Stimulated activated CD8-positive, alpha-beta memory T cell treated with anti-CD3 and anti-CD28 coated beads, Interleukin-15, amount 100 ng/mL, for 4 hours (primary cell): ENCODE measurements at places on chromosomes 4 and X.

GRCh38 chr4:143554728-143555597 is 41.5 kb downstream of the SMARCA5 start:
- DNase-seq, result no peak

GRCh38 chrX:18354369-18355223 is at the start of gene SCML2:
Gene SCML2 (minus strand): TSS chrX:18354688. CDS start chrX:18334071, 20,617 bp downstream.
- DNase-seq, result no peak

GRCh38 chrX:7889680-7890079 is 37.5 kb downstream of the PNPLA4 start:
- no peak for DNase-seq

DNA sequence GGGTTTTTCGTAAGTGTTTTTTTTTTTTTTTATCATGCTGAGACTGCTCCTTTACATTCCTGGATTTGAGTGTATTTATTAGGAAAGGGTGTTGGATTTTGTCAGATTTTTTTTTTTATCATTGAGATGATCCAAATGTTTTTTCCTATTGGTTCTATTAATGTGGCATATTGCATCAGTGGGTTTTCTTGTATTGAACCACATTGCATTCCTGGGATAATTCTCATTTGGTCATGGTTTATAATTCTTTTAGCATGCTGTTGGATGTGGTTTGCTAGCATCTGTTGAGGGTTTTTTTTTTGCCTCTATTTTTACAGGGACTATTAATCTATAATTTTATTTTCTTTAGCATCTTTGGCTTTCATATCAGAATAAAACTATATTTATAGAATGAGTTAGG is 28.8 kb downstream of the COL4A5 start:
- no peak for DNase-seq

DNA sequence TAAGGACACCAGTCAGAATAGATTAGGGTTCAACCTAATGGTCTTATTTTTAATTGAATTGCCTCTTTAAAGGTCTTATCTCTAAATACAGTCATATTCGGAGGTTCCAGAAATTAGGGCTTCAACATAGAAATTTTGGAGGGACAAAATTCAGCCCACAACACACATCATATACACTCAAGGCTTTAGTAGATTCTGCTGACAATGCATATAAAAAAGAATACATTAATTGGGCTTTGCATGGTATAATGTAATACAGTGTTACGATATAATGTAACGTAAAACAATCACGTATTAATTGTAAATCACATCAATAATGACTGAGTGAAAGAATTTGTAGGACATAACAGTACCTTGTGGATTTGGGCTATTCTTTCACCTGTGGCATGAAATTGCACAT is 787.8 kb downstream of the STIM2 start:
- no peak for DNase-seq

DNA sequence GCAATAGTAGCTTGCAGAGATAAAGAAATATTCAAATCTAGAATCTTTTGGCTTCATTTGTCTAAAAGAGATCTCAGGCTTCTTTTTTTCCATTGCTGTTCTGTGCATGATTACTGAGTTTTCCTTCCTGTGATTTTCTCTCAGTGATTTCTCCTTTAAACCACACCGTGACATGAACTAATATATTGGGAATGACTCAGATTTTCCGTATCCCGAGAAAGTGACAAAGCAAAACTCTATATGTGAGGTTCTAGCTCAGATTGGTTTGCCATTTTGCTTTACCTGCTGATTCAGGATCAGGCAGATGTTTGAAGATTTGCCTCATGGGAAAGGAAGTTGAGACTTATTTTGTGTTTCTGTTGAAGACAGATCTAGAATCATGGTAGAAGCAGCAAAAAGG is 59.4 kb downstream of the MTHFD2L start:
- no peak for DNase-seq

GRCh38 chrX:13404364-13404763 is 84.5 kb upstream of the ATXN3L start:
- no peak for DNase-seq

DNA sequence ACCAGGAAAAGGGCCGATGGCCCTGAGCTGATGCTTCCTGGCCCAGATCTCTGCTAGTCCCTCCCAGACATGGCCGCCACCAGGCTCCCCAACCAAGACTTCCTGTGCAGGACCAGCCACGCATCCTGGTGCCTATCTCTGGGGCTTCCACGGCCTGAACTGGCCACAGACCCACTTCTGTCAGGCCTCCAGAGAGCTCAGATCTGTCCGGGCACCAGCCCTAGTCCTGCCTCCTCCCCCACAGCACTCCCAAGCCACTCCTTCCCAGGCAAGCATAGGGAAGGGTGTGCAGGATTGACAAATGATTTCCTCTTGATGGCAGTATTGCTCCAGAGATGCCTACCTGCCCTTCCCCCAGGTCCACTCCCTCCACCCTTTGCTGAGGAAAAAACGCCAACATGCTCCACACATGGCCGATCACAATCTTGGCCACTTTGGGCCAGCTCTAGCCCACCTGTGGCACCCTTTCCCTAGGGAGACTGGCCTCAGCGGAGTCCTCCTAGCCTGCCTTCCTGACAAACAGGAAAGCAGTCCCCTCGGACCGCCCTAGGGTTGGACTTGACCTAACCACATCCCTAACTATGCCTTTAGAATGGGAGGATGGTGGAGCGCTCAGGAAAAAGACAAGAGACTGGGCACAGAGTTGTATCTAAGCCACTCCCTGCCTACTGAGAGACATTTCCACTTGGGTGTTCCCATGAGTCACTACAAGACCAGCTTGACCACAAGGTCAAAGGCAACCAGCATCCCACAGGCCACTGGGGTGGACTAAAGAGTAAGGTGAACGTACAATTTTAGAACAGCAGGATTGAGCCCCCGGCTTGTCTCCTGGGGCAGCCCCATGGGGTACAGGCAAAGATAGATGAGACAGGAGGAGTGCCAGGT is 277.5 kb upstream of the AGTR2 start:
- DNase-seq, result no peak

DNA sequence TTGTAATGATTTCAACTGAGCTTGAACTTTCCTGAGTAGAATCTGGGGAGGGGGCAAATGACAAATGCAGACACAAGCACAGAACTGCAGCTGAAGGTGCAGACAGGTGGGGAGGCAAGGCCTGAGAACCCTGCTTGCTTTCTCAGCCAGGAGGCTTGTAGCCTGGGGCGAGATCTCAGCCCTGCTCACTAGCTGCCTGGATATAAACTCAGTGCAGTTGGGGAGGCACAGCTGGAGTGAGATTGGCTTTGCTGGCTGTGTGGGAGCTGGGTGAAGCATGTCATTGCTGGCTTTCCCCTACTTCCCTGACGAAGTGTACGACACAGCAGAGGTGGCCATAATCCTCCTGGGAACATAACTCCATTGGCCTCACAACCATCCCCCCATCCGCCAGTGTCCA is 55.5 kb upstream of the NEXMIF start:
- no peak for DNase-seq

DNA sequence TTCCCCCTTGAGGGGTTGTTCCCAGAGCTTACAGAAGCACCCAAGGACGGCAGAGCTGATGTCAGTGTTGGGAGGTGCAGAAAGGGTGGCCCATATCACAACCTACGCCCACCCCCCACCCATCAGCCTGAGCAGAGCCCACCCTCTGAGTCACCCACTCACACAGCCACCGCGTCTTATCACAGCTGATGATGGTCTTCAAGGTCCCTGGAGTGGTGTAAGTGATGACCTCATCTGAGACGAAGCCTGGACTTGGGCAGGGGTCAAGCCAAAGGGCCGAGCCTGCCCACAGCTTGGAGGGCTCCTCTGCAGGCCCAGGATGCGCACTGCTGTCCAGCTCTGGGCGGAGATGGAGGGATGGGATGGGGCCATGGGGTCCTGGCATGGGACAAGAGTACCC is 3.0 kb upstream of the HTRA3 start:
- no peak for DNase-seq

DNA sequence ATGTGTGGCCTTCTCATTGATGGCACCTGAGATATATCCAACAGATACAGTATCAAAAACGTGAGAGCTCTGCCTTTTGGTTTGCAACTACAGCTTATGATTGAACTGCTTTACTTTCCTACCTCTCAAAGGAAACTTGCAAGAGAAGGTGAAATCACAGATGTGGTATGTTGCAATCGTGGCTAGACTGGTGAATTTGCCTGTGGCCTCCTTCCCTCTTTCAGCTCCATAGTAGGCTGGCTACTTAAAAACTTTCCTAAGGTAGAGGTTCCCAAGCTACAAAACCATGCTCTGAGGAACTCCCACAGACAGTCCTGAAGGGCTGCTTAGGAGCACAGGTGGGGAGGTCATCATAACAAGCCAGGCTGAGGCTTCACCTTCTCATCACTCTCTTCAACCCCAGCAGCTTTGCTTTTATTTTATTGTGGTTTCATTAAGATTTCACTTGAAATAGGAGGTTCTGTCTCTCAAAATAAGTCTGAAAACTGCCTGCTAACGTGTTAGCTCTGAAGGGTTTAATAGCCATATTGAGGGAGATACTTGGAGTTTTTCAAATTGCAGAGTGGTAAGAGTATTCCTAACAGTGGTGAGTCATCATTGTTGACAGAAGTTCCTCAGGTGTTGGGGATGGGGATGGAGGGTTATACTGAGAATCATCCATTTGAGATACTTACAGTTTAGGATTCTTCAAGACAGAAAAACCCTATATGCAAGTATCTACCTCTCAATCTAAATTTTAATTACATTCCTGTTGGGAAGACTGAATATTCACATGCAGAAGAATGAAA is 93.5 kb upstream of the UCP1 start:
- no peak for DNase-seq

DNA sequence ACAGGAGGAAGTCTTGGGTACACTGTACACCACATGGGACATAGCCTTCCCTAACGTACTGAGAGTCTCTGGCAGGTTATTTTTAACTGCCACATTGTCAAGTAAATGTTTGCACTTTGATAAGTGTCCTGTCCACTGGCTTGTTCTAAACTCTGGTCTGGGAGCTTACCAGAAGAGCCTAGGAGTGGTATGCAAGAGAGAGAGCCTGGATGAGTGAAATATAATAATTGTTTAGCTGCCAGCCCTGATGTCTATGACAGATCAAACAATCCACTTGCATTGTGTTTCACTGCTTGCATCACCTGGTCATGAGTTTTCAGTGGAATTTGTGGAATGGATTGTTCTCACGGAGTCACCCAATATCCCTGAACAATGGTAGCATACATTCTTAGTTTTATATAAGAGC is 91.6 kb downstream of the SHROOM3 start:
- no peak for DNase-seq

DNA sequence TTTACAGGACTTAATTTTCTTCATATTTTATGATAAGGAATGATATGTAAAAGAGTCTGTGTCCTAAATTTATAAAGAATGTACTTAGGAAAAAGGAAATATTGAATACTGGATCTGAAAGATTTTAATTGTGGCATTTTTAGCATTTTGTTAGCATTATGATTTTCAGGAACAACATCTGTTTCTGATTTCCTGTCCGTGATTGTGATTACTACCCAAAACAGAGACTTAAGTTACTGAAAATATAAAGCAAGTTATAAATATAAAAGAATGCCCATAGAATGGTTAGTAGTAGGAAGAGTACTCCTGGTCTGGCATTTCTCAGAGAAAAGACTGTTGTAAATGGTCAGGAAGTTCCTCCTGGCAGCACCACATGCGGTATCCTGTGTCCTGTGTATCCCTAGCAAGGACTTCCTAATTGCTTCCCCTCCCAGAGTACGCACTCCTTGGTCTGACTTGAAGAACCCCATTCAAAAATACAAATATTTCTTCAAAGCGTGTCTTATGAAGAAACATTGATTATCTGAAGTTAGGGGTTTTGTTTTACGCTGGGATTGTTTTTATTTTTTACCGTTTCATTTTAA is 88.9 kb downstream of the RS1 start:
- no peak for DNase-seq

- DNase-seq, result no peak
These were observed 49.2 kb upstream of the DDX53 start for GRCh38 chrX:22950269-22951266.
